CD8-positive, alpha-beta memory T cell (primary cell): ENCODE measurements at places on chromosomes 12 and 14.

GRCh38 chr12:94553130-94553519, 93.5 kb upstream of the CEP83 start:
- DNase-seq: no peak

GRCh38 chr14:33631441-33631840, 319.4 kb downstream of the EGLN3 start:
- DNase-seq: no peak

GRCh38 chr14:75723716-75724115, 62.7 kb downstream of the TTLL5 start:
- DNase-seq: no peak

- no peak for DNase-seq
Observed at GRCh38 chr12:31860401-31860800, 98.8 kb upstream of the RESF1 start.

GRCh38 chr14:100239211-100239839, 381 bp downstream of the YY1 start:
- DNase-seq: peak; percentile 55

DNA sequence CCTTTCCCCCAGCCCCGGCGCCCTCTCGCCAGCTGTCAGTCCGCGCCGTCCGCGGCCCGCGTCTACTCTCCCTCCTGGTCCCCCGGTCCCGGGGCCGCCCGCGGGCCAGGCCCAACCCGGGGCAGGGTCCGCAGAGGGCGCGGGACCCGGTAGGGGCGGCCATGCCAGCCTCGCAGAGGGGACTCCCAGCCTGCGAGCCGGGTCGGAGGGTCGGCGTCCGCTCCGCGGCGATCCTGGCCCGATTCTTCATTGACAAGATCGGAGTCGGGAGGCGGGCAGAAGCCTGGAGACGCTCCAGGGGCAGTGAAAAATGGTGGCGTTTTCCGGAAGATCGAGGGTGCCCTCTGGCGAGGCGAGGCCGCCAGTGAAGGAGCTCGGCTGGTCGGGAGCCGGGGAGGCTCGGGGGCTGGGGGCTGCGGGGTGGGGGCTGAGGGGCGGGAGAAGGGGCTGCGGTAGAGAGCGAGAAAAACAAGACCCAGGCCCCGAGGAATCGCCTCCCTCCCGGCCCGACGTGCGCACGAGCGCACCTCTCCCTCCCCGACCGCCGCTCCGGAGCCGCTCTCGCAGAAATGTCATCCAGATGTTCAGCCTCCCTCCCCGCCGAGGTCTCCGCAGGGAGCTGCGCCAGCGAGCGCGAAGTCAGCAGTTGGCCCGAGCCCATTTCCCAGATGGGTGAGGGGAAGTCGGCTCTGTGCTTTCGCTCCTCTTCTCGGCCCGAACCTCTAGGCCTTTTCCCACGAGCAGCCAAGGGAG, 647 bp upstream of the TGFB3 start:
- DNase-seq: peak; percentile 79

DNA sequence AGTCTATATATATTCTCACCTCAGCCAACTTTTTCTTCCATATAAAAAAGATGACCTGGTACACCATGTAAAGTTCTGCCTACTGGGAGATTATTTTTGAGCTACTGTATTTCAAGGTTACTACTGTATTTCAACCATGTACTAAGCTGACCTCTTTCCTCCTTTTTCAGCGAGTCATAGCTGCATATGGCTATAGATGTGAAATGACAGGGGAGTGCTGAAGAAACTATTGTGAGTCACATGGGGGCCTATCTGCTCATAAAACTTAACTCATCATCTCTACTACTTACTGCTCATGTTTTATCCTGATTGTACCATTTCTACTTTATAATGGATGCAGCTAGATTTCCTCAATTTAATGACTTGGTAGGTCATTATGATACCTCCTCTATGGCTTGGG, 571.4 kb upstream of the ATP2B1 start:
- DNase-seq: no peak

DNA sequence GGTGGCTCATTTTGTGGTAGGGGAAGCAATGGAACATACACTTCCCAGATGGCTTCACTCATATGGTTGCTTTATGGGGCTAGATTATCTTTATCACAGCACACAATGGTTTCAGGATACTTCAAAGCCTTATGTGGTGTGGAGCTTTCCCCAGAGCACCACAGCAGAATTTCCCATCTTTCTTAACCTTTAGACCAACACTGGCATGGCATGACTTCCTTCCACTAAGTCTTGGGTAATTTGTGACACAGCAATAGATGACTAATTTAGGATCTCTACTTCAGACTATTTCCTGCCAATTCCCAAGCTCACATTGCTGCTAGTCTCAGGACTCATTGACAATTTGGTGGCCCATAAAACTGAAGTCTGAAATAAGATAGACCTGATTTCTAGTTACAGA, 36.9 kb upstream of the DCN start:
- no peak for DNase-seq

DNA sequence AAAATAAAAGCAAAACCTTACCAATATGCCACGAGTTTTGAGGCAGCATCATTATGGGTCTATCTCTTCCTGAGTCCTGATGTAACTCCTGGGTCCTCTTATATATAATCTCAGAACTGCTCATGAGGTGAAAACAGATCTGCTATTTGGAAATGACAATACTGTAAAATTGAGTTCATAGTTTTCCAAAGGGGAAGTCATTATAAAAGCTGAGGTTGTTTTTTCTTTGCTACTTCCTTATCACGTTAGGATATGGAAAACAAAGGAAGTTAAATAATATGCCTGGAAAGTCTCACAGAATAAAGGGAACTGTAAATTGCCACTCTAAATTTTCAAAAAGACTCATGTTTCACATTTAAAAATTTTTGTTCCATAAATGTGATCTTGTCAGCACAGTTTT, at the start of gene CD163L1:
Gene CD163L1 (minus strand): TSS at position 78 of the 400 bp plus-strand sequence. CDS start 26 bp downstream, at position 52.
- no peak for DNase-seq

GRCh38 chr14:74948228-74949175, 6.9 kb downstream of the PGF start:
- no peak for DNase-seq

DNA sequence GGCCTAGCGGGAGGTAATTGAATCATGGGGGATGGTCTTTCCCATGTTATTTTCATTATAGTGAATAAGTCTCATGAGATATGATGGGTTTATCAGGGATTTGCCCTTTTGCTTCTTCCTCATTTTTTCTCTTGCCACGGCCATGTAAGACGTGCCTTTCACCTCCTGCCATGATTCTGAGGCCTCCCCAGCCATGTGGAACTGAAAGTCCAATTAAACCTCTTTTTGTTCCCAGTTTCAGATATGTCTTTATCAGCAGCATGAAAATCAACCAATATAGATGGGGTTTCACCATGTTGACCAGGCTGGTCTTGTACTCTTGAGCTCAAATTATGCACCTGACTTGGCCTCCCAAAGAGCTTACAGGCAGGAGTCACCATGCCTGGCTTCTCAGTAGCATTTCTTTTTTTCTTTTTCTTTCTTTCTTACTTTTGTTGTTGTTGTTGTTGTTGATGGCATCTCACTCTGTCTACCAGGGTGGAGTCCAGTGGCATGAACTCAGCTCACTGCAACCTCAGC, 33.2 kb downstream of the TSPAN19 start:
- DNase-seq: no peak

GRCh38 chr12:103647267-103647666, 60.2 kb downstream of the STAB2 start:
- DNase-seq: no peak

- DNase-seq: no peak
Observed at GRCh38 chr12:92560713-92561542, 141.9 kb upstream of the PLEKHG7 start.

DNA sequence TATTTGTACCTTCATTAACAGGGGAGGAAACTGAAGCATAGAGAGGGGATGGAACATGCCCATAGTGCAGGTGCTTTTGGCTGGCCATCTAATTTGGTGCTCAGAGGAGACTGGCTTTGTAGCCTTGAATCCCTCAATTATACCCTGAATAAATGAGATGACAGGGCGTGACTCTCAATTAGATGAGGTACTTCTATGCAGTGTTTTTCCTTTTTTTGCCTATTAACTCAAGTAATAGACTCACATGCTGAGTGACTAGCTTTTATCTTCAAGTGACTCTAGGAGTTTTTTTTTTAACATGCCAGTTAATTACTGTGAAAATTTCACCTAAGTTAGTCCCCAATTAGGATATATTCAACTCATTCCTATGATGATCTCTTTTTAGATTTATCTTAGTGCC, 243.7 kb downstream of the DACT1 start:
- no peak for DNase-seq

- DNase-seq: no peak
Observed at GRCh38 chr12:15928346-15928745, 17.2 kb downstream of the DERA start.

DNA sequence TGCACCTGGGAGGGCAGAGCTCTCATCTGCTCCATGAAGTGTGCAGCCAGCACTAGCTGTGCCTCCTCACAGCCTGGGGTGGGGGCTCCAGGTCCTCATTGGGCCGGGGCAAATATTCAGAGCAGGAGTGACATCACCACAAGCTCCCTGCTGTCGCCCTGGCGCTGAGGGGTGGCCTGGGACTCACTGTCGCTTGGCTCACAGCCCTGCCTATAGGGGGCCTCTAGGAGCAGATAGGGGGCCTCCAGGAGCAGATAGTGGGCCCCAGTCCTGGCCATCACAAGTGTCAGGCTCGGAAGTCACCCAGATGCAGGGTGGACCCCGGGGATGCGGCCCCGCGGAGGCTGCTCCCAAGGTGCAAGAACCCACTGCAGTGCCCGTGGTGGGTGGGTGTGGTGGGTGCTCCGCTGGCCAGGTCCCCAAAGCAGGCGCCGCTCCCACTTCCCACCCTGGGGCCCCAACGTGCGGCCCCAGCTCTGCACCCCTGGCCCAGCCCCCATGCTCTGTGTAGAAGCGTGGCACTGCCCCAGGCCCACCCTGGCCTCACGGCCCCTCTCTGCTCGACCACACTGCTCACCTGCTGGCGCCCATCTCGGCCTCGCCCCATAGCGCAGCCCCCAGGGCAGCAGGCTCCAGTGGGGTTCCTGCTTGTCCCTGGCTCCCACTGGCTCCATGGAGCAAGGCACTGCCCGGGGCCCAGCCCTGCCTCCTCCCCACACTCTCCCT, 18.0 kb downstream of the SYNJ2BP start:
- DNase-seq: no peak

DNA sequence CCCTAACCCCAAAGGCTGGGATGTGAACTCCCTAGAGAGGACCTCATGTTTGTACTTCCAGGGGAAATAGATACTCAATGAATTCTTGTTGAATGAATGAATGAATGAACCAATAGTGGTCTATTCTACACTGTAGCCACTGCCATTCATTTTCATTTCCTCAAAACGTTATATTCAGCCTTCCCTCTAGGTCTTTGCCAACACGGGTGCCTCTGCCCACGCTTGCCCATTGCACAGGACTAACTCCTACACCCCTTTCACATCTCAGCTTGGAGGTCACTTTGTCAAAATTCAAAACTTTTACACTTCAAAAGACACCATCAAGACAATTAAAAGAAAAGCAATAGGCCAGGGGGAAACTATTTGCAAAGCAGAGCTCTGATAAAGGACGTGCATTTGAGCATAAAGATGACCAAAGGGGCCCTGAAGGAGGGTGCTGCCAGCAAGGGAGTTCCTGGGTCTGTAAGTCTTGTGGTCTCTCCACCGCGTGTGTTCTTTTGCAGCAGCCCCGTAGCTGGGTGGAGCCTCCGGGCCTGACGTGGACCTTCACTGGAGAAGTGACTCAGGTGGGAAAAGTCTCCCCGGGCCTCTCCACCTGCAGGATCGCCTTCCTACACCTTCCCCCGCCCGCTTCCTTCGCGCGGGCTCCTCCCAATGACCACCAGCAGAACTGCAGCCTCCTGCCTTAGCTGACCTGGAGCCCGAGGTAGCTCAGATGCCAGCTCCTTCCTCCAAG, 31.5 kb downstream of the TMEM63C start:
- DNase-seq: no peak

GRCh38 chr12:121634836-121635235, 8.5 kb downstream of the ORAI1 start:
- no peak for DNase-seq

GRCh38 chr12:65926119-65926908, 102.0 kb downstream of the HMGA2 start:
- no peak for DNase-seq

DNA sequence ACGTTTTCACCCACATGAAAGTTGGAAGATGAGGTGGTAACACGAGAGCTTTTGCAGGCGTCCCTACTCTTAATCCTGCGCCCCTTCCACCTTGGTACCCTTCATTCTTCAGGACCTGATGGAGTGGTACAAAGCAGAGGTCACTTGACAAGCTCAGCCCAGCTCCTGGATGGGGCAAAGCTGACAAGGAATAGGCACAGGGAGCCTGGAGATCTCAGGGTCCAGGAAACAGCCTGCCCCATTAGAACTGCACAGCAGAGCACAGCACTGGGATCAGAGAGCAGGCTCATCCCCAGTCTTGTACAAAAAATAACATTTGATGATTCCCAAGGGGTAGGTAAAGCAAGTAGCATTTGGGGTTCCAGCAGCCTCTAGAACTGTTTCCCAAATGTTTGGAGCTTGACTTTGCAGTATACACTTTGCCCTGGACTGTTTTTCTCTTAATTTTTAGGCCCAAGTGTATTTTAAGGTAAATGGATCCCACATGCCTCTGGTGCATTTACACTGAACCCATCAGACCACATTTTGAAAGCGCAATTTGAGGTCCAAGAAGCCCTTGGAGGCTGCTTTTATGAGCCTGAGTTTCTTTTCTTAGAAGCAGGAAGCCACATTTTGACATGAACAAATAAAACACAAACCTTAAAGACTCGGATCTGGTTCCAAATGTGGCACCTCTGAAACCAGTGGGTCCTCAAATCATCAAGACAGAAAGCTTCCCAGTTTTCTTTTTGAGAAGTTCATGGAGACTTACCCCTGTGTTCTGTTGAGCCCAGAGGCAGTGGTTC, 633 bp downstream of the TC2N start:
- no peak for DNase-seq

DNA sequence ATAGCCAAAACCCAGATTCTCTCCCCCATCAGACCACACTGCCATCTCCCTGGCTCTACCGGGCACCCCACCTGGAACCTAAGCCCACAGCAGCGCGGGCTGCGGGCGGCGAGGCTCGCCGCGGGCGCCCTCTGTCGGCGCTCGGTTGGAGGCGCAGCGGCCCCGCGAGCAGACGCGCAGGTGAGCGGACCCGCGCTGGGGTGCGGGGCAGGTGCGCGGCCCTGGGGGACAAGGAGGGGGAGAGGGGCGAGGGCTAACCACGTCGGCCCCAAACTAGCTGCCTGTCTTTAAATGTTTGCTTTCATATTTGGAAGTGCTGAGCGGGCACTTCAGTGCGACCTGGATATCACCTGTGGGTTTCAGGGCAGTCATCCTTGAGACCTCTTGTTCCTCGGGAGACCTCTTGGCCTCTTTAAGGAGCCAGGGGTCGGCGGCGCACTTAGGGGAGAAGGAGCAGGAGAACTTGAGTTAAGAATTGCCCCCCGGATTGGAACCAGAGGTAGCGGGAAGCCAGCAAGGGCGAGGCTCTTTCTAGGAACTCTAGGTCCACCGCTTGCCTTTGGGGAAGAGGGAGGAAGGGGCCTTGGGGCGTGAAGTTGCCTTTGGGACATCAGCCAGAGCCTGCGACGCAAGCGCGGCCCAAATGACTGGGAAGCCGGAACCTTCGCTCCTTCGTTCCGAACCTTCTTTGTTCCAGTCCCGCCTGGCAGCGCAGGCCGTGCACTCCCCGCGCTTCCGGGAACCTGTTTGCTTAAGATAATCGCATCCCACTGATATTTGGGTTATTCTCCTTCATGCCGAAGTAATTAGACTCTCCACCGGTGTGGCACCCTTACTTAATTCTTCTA, 78.7 kb downstream of the NEDD1 start:
- peak; percentile 38 for DNase-seq

- no peak for DNase-seq
Observed at GRCh38 chr14:69542311-69542710, 32.4 kb downstream of the CCDC177 start.
